ENCODE measurements at places on chromosomes 7 and 10.

DNA sequence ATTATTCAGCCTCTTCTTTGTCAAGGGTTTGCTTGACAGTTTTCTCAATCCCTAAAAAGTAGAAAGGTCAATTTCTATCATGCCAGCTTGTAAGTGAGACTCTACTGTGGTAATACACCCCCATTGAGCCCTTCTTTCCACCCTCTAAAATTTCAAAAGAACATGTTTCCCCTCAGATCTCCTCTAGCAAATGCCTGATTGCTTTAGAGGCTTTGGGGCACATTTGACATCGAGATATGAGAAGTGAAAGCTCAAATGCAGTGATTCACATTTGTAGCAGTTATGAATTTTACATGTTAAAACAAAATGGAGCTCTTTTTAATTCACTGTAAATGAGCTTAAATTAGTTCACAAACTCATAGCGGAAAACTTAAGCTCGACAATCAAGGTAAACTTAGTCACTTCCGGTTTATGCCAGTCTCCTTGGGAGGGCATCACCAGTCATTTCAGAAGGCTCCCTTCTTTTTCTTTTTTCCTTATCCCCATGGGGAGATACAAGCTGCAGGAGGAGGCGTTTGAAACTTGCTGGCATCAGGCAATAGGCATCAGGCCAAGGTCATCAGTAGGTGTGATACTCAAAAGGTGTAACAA is 55.3 kb upstream of the ADO start:
- DNase-seq, result no peak

GRCh38 chr7:46864716-46865115 is 717.2 kb downstream of the TNS3 start:
- no peak for DNase-seq

- no peak for DNase-seq
These were observed 132.9 kb downstream of the ANLN start for GRCh38 chr7:36522453-36523007.

DNA sequence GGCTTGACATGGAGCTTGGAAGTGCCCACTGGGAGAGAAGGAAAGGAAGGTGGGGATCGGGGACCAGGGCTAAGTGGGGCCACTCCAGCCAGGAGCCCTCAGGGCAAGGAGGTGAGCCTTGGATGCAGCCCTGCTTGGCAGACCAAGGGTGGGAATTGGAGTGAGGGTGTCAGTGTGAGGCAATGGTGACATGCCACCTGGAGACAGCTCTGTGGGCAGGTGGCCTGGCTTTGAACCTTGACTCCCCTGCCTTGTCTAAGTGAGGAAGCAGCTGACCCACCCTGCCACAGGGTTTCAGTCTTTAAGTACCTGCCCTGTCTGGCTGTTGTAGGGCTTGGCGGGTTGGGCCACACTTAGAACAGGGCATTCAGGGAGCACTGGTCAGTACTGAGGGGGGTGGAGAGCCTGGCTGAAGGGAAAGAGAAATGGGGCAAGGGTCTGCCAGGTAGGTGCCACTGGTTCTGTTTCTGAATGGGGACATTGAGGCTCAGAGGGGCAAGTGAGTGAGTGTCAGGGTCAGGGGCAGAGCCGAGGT is 4.8 kb downstream of the RAMP3 start:
- no peak for DNase-seq

GRCh38 chr10:106078895-106079576 is 1085.5 kb downstream of the SORCS1 start:
- DNase-seq, result no peak

DNA sequence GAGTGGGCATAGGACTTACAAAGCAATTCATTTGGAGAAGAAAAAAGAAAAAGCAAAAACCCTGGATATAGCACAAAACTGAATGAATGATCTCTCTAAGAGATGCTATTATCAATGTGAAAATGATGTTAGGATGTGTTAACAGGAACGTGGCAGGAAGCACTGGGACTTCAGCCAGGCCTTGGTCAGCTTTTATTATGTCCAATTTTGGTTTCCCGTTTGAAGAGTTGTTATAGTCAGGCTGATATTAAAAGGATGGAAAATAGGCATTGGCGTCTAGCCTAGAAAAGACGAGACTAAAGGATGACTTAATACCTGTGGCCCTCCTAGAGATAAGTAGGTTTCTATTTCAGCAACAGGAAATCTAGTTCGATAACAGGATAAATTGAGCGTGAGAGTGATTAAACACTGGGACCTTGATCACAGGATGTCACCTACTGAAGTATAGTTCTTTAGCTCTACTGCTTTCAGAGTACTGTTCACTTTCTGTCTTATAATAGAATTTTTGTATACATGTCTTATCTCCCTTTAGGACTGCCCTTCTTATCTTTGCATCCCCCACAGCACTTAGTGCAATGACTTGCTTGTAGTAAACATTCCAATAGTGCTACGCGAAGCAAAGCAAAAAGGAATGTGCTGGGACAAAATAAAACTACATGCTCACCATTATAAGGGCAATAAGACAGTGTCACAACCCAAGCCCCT is 99.8 kb upstream of the AGBL3 start:
- DNase-seq, result no peak

GRCh38 chr10:61257956-61258496 is 195.2 kb downstream of the TMEM26 start:
- DNase-seq, result no peak

- DNase-seq, result no peak
These were observed at the start of gene TMEM184A for GRCh38 chr7:1555813-1556543. Gene TMEM184A (minus strand): TSS chr7:1556205. CDS start chr7:1555484, 721 bp downstream.

- DNase-seq, result no peak
These were observed 1013.5 kb downstream of the GATA3 start for GRCh38 chr10:9068003-9068402.

DNA sequence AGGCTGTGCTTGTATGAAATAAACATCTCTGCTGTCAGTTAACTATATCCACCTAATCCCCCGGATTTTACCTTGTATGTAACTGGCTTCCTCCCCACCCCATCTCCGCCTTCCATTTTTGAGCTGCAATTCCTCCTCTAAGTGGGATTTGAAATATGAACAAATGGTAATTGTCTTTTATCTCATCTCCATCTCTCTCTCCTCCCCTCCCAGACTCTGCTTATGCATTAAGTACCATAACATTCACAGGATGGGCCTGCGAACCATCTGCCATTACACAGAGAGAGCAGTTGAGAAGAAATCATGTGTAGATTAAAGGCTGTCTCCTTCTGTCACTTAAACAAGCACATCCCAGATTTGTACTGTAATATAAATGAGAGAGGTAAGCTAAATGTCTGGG is 1169.9 kb downstream of the TYW1 start:
- DNase-seq, result no peak

- DNase-seq, result no peak
These were observed 34.6 kb upstream of the CC2D2B start for GRCh38 chr10:95873139-95873538.

- DNase-seq, result no peak
These were observed 74.1 kb downstream of the ITIH5 start for GRCh38 chr10:7592627-7593026.

- no peak for DNase-seq
These were observed 179.4 kb upstream of the INHBA start for GRCh38 chr7:41882256-41882655.

DNA sequence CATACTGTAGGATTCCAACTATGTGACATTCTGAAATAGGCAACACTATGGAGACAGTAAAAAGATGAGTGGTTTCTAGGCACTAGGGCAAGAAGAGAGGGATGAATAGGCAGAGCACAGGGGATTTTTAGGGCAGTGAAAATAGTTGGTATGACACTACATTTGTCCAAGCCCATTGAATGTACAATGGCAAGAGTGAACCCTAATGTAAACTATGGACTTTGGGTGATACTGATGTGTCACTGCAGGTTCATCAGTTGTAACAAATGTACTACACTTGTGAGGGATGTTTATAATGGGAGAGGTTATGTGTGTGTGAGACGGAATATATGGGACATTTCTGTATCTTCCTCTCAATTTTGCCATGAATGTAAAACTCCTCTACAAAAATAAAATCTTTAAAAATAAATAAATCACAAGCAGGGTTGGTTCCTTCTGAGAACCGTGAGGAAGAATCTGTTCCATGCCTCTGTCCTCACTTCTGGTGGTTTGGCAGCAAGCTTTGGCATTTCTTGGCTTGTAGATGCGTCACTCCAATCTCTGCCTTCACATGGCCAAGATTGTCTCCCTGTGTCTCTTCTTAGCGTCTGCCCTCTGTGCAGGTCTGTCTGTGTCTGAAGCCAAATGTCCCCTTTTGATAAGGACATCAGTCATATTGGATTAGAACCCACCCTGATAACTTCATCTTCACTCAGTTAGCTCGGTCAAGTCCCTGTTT is 83.1 kb upstream of the AGBL3 start:
- no peak for DNase-seq

DNA sequence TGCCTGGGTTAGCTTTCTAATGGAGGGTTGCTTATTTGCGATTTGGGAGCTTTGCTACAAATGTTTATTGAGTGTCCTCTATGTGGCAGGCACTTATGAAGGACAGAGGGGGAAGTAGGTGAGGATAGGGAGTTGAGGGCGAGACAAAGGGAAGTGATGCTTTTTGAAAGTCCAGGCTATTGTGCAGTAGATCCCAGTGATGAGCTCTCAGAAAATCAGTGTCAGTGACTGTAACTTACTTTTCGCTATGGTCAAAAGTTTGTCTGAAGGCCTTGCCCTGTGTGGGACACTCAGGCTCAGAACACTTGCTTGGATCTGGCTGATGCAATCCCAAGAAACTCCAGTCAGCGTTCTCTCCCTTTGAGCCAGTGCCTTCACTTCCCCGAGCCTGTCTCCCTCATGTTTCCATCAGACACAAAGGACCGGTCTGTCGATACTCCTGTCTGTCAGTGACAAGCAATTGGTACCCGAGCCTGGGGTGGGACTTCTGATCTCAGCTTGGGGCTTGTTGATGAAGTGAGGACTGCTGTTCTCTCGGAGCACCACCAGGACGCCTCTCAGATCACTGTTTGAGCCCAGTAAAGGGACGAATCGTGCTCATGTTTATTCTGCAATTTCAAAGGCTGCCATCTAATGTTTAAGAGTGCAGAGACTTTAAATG is 63.1 kb upstream of the SORCS3 start:
- DNase-seq, result no peak

DNA sequence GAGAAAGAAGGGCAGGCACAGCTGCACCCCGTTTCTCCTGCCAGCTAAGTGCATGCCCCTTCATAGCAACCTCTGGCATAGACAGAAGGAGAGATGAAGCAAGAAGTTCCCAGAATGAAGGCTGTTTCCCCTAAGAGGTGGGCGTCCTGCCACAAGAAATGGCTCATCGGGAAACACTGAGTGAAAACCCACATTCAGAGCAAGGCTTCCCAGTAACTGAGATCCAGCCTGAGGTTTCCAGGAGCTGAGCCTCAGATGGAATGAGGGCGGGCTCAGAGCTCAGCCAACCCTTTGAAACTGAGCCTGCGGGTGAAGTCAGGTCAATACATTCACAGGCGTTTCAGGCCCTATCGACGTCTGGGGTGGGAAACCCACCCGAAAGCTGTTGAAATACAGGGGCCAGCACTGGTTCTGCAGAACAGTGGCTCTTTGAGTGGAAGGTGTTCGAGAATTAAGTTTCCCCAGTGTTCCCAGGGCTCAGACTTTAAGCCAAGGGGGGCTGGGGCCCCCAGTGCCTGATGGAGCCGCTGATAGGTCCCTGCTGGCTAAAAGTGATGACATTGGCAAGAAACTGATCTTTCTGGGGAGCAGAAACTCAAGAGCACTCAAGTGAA is 510.2 kb downstream of the RPS24 start:
- DNase-seq, result no peak

DNA sequence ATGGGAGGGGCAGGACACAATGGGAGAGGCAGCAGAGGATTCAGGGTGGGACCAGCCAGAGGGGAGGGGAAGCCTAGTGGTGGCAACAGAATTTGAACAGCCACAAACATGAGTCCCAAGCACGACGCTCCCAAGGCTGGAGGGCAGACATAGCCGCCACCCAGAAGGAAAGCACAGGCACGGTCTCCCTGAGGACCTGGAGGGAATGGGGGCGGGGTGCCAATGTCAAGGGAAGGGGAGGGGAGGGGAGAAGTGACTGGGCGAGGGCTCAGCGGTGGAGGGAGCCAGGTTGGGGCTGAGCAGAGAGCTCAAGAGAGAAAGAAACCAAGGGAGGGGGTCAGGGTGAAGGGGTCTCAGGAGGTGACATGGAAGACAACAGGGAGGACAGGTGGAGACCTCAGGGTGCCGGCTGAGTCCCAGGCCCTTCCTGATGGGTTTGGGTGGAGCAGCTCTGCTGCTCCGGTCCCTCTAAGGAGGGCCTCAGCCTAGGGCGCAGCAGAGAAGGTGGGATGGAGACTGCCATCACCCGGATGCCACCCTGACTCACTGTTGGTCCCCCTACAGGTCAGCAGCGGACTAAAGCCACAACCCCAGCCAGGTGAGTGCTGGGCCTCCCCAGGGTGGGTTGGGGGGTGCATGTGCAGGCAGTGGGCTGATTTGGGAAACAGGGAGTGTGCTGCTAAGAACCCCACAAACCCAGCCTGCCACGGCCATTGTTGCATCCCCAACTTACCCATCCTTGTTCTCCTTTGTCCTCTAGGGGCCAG is 24.2 kb downstream of the PILRA start:
- no peak for DNase-seq

GRCh38 chr10:88820748-88821401 is 18.3 kb downstream of the LIPM start:
- DNase-seq, result no peak

- no peak for DNase-seq
These were observed 60.0 kb upstream of the SLC13A1 start for GRCh38 chr7:123259759-123260158.

DNA sequence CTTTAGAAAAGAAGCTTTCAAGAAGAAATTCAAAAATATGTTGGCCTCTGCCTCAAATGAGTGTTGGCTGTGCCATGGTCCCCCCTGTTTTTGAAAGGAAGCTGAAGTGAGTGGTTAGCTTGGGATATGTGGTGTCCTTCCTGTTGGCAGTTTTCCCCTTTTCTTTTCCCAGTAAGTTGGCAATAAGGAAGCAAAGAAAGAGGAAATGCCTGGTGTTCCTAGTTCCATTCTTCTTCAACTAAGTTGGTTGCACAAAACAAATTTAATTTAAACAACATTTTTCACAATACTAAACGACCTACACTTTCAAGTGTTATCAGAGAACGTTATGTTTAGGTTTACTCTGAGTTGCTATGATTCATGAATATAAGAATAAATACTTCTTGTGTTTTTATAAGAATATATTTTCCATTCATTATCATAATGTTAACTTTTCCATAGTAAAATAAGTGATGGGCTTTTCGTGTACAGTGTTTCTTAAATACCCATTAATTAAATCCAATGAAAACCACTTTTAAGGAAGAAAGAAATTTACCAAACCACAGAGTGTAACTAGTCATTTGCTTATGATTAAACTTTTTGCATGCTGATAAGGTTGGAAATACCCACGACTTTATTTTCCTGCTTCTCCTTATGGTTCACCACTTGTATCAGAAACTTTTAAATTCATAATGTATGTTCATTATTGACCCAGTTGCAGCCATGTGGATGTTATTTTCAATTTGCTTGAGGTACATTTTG is 7.7 kb downstream of the HDAC9 start:
- DNase-seq, result no peak

- DNase-seq, result no peak
These were observed 32.3 kb downstream of the RASGEF1A start for GRCh38 chr10:43234471-43235041.

- DNase-seq, result no peak
These were observed 173.4 kb downstream of the IMMP2L start for GRCh38 chr7:111388912-111389311.

Data from activated naive CD4-positive, alpha-beta T cell (primary cell).